ENCODE measurements at places on chromosomes 1 and 21.

- peak; percentile 89 for DNase-seq
These were observed 129.9 kb downstream of the SLC30A10 start for GRCh38 chr1:219798283-219799030.

- DNase-seq, result no peak
These were observed 506.8 kb downstream of the NPHP4 start for GRCh38 chr1:5485436-5485835.

GRCh38 chr1:11337580-11338073, 64.6 kb downstream of the UBIAD1 start:
- no peak for DNase-seq

- DNase-seq, result no peak
These were observed 48.2 kb downstream of the RASSF5 start for GRCh38 chr1:206555473-206555935.

- peak; percentile 24 for DNase-seq
These were observed 19.9 kb downstream of the ATP8B2 start for GRCh38 chr1:154344977-154345837.

DNA sequence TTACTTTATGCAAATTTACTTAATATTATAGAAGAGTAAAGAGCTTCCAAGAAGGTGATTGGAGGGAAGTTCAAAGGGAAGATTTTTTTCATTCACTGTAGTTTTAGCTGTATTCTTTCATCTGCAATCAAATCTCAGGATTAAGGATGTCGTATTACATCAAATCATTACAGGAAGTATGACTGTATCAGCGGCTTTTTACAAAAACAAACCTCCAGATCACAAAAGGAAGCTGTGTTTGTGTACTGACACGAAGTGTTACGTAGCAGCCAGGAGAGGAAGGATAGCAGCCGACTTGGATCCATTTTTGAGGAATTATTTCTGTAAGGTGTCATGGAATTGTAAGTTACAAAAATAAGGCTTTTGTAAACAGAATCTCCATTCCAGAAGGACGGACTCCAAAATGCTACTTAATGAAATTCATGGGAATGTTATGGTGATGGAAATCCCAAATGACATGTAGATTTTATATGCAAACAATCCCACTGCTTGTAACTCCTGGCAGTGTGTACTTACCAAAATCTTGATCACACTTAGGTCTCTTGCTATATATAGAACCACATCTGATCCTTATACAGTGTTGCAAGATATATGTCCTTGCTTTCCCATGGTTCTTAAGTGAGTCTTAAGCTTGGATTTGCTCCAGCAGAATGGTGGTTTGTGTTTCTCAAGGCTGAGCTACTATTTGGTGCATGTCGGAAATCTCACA, 49.8 kb downstream of the KCNJ15 start:
- peak; percentile 90 for DNase-seq

DNA sequence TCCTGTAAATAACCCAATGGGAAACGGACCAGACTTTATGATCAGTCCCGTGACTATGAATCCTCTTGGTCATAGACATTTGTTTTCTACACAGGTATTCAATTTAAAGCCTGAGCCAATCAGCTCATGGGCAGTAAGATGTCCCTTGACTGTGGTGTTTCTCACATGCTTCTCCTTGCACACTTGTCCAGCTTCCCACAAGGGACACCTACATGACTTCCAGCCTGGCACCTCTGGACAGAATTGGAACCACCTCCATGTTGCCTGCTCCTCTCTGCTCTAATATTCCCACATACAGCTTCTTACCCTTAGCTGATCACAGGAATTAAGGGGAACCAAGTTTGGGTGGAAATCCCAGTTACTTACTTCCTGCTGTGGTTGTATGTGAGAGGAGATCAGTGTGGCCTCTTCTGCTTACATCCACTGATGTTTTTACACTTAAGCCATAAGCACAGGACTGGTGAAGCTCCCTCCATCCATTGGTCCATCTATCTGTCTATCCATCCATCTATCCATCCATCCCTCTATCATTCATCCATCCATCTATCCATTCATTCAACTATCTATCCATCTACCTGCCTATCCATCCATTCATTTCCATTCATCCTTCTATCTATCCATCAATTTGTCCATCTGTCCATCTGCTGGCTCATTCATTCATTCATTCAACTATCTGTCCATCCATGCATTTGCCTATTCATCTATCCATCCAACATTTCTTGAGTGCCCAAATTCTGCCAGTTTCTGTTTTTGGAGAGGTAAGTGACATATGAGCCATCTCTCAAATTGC, 16.4 kb downstream of the RUNX1 start:
- DNase-seq, result no peak

GRCh38 chr1:203796236-203796605, 798 bp downstream of the ZBED6 start:
- no peak for DNase-seq

GRCh38 chr1:95850165-95850649, 616.2 kb downstream of the RWDD3 start:
- DNase-seq, result no peak

GRCh38 chr21:38925923-38926322, 120.2 kb downstream of the ETS2 start:
- peak; percentile 92 for DNase-seq

DNA sequence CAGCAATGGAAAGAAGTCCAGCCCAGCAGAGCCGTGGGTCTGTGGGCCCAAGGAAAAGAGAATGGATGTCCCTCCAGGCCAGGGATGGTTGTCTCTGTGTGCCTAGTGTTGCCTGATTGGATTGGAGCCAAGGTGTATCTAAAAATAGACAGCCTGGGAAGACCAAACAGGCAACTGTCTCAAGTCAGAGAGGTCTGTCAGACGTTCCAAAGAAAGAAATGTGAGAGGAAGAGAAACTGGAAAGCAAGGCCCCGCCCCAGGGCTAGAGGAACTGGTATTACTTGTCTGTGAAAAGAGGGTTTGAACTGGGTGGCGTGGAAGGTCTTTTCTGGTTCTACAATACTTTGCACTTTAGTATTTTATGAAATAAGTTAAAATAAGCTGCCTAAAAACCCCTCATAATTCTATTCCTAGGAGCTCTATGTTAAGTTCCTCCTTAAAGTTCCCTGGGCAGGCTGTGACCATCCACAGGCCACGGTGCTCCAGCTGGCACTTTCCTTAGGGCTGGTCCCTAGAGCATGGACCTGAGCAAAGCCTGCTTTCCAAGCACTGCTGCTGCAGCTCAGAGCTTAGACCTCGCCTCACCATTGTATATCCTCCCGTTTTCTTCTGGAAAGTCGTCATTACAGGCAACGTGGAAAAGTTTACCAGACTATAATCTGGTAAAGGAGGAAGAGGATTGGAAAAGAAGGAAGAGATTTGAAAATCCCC, 151.6 kb downstream of the DISC1 start:
- no peak for DNase-seq

DNA sequence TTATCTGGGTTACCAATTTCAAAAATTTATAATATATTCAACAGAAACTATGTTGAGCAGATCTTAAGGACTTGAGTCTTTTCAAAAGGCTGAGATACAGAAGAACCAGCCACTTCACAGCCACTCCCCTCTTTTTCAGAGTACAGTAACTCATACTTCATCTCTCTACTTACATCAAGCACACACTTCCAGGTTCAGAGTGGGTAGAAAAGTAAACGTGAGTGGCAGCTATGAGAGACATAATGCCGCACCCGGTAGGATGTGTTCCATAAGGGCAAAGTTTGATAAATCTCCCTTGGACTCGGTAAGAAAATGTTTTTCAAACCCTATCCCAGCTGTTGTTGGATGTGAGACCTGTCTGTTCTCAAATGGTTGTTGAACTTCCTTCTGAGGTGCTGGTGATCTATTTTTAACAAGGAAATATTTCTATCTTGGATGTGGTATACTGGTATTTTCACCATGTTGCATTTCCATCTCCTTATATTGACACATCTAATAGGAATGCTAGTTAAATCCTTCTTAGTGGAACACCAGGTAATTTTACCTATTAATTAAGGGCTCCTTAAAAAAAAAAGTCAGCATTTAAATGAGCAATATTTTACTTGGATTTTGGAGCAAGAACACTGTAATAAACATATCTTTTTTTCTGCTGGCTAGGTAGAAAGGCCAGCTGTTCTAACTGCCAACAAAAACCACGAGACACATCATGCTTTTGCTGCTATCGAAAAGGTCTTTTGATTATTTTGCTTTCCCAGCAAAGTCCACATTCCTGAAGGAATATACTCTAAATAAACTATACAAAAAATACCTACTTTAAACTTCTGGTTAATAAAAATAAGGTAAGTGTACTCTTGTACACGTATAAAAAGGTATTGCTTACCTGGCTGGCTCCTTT, 28.2 kb downstream of the CNN3 start:
- DNase-seq, result no peak

Data from stromal cell of bone marrow (primary cell).